NCI-H187 (cell line): ENCODE measurements at places on chromosomes 12 and 14.

- DNase-seq = no peak
Measured at GRCh38 chr14:62158779-62159178, 396.6 kb downstream of the SNAPC1 start.

DNA sequence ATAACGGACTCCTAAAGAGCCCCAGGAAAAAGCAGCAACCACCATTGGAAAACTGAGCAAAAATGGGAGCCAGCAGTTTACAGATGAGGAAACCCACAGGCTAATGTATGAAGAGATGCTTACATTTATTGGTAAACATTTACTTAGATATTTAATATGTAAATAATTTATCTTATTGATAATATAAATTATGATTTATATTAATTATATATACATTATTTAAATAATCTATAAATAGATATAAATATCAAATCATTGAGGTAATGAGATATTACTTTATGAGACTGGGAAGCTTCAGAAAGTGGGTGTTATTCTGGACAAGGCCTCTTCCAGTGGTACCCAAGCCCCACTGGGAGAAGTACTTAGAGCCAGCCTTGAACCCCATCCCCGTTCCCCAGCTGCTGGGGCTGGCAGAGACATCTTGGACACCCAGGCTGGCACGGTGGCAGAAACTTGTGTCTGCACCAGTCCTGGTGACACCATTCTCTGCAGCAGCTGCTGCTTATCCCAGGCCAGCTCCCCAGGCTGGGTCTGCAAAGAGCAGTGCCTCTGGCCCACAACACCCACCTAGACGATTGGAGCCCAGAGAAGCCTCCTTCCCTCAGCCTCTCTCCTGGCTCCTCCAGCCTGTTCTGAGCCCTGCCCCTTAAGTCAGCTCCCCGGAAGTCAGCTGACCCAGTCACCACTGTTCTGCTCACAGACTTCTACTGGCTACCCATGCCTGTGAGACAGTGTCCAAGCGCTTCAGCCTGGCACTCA is 25.9 kb downstream of the ISCA2 start:
- no peak for DNase-seq

GRCh38 chr12:89278169-89278568 is 74.1 kb downstream of the DUSP6 start:
- no peak for DNase-seq

DNA sequence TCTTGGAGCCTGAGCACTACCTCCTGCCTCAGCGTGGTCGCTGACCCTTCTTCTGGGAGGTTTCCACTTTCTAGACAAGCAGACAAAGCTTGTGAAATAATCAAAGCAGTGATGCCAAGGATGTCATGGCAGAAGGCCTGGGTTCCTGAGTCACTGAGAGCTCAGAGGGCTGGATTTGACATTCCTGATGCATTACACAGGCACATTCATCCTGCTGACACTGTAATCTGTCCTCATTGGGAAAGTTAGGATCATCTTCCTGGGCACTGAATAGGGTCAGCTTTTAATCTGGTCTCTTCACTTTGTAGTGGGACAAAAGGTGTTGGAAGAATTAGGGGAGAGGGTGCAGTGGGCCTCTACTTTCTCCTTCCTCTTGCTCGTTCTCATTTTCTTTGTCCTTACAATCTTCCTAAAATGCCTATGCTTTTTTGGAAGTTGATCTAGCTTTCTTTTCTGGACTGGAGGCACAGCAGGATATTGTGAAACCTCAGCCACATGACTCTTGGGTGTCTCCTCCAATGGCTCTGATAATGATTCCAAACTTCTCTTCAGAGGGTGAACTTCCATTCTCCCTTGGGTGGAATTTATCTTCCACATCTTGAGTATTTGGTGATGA is 29.6 kb downstream of the EEA1 start:
- DNase-seq = no peak

- no peak for DNase-seq
Measured at GRCh38 chr12:104622928-104623327, 166.2 kb downstream of the CHST11 start.

DNA sequence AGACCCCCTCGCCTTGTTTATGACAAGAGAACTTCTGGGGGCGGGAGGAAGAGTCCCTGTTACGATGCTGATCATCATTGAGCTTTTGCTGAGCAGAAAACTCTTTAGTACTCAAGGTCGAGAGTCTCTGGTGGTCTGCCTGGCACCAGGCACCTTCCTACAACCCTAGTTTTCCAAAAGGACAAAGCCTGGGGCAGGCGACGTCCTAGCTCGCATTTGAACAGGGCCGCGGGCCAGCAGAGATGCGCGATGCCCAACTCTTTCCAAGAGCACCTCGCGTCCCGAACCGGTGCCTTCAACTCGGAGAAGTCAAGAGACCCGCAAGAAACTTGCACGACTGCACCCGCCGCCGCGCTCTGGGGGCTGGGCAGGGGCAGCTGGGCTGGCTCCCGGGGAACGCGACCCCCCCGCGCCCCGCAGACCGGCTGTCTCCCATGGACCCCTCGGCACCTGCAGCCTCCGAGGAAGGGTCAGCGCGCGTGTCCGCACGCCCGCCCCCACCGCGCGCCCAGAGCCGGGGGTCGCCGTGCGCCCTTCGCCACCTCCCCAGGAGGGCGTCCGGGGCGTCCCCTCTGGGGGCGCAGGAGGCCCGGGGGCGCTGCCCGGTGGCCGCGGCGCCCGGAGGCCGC is 377 bp upstream of the BCL7A start:
- DNase-seq = no peak

GRCh38 chr12:102023343-102023930 is 38.4 kb downstream of the WASHC3 start:
- no peak for DNase-seq

DNA sequence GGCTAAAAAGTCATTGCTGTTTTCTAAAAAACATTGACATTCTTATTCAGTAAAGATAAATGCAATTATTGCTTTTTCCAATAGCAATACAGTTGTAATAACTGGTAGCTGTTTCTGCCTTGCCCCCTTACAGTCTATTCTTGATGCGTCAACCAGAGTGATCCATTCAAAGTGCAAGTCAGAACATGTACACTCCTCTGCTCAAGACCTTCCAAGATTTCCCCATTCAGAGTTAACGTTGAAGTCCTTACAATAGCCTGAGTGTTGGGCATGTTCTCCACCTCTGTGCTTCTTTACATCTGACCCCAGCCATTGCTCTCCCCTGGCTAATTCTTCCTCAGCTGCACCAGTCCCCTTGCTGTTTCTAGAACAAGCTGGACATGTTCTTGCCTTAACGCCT is 24.3 kb downstream of the VRK1 start:
- DNase-seq = no peak

DNA sequence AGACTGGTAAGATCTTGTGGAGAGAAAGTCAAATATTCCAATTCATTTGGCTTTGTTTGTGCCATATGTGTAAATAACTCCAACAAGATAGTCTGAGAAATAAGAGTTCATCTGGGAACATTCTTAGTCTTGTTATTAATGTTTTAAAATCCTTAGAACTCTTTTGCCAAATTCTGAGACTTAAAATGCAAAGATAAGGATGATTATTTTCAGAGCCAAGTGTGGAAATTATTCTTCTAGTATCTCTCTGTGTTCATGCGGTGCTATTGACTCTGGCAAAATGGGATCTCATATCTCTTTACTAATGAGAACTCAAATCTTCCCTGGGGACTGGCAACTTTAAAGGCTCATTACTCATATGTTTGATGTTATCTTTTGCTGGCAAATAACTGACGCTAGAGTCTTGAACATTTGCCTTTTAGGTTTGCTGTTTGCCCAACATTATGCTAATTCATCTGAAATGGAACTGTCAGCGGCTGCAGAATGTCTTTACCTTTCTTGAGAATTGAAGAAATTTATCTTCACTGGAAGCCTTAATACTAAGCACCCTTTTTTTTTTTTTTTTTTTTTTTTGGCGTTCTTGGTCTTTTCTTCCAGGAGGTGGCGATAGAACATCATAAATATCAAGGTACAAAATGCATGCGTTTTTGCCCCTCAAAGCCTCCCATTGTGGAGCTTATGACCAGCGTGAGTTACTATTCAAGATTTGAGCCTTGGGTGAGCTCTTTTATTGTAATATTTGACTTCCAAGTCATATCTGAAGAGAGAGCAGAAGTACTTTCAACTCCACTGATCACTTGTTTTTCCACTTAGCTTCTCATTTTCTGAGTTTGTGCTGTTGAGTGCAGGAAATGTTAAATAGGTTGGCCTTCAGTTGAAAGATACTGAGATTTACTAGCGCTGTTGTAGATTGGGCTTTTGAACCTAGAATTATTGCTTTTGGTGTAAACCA is 86.5 kb downstream of the CAND1 start:
- peak; percentile 18 for DNase-seq

DNA sequence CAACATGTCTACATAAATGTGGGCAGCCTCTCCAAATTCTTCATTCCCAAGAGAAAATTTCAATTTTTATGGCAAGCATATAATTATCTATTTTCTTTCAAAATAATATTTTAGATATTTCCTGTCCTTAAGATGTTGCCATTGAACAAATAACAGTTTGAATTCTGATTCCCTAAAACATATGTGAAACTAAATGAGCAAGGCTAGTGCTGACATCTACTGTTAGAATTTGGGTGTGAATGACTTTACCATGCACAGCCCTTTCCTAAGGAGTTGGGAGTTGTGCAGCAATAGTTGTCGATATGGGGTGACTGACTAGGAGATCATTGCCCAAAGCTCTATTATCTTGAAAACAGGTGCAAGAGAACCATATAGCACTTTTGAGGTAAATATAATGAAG is 108.2 kb upstream of the SLC38A4 start:
- no peak for DNase-seq

GRCh38 chr12:104482748-104483147 is 26.0 kb downstream of the CHST11 start:
- DNase-seq = no peak

- no peak for DNase-seq
Measured at GRCh38 chr12:132611620-132612019, 1.2 kb upstream of the LRCOL1 start.

- no peak for DNase-seq
Measured at GRCh38 chr14:77083082-77083481, 15.0 kb upstream of the CIPC start.

DNA sequence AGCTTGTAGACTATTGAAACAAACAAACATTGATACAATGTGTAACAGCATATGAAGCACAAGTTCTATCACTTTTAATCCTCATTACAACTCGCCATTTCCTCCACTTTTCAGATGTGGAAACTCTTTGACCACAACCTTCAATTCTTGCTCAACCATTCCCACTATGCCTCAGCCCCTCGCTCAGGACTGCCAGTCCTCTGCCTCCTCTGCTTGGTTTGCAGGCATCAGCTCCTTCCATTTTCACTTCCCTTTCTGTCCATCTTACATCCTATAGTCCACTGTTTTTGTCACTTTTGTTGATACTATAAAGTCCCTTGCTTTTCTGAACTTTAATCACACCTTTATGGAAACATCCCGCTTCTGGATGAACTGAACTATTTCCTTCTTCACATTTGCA is 28.2 kb upstream of the CD27 start:
- DNase-seq = no peak

DNA sequence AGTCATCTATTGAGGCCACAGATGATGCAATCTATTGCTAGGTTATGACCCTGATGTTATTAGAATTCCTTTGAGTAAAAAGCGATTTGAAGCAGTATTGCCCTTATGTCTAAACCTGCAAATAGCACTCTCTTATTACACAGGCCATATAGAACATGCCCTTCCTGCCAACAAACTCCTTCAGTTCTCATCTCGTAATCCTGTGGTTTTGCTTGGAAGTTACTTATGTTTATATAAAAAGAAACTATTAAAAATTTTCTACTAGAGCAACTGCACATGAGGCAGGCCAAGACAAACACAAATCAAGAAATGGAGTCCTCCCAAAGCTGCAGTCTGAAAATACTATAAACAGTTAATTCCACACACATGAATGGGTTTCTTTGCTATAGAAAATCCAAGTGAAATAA is 1200.2 kb downstream of the LRFN5 start:
- DNase-seq = no peak

DNA sequence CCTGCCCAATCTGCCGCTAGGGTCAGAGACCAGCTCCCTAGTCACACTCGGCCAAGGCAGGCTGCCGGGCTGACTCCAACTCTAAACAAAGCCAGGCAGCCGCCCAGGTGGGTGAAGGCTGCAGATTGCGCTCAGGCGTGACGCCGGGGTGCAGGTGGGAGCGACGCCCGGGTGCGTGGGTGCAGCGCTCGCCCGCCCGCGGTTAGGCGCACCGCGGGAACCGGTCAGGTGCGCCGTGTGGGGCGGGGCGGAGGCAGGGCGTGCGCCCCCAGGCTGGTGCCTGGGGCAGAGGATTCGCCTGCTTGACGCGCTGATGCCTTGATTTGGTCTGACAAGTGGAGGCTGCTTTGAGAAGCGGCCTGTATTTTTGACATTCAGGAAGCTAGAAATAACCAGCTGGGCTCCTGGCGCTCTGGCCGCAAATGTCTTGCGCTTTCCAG is 126.7 kb upstream of the HIF1A start:
- peak; percentile 60 for DNase-seq

DNA sequence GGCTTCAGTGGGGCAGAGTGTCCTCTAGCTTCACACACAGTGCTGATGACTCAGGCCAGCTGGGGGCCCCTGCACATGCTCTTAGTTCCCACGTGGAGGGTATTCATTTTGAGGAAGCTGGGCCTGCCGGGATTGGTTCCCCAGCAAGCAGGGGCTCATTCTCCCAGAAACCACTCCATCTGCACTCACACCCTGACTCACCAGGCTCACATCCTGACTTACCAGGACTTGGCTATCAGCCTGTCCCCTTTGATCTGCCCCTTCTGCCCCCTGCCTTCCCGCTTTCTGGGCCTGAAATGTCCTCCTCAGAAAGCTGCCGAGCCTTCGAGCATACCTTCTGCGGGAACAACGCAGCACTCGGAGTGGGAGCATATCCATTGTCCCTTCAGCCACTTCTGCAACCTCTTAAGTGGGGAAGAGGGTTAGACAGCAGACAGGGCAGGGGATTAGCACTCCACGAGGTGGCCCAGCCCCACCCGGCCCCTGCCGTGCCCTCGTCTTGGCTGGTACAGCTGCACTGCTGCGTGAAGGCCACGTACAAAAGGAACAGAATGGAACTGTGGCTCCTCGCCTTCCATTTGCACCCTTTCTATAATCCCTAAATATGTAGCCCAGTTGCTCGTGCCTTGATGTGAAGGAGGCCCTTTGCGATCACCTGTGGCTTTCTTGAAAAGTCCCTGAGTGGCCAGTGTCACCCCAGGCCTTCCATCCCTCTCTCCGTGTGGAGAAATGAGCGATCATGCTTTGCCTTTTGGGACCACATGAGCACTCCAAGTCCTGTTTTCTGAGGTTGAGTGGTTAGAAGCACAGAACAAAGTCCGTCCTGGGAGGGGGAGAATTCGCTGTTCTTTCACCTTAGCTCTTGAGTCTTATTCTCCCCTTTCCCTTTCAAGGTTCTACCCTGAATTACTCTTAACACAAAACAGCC is 26.1 kb downstream of the TPCN1 start:
- DNase-seq = no peak

GRCh38 chr12:48160807-48161206 is 3.5 kb upstream of the ASB8 start:
- DNase-seq = no peak

GRCh38 chr14:23640524-23641141 is 4.5 kb downstream of the DHRS2 start:
- DNase-seq = no peak

GRCh38 chr14:105375635-105376057 is 22.7 kb upstream of the TEX22 start:
- DNase-seq = no peak
